T-helper 22 cell (primary cell): ENCODE measurements at places on chromosomes 1 and 21.
A peak's percentile ranks its signal among the peaks of the same experiment; 100 is the strongest.

- DNase-seq = no peak
These were observed 263.0 kb upstream of the ZRANB2 start for GRCh38 chr1:71343686-71344416.

DNA sequence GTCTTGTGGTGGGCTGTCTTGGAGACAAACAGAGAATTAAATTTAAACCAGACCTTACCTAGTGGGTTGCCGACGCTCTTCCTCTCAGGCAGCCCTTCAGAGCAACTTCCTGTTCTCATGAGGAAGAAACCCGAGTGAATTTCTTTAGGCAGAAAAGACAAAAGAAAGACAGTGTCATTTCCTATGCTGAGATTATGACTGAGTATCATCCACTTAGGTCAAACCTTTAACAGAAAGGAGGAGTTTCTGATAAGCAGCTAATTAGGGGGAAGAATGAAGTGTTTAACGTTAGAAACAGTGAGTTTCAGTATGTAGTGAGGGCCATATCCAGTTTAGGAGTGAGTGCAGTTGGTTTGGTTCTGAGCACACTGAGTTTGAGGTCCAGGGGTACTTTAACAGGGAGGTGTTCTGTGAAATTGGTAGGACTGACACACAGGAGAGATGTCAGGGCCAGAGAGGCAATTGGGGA, 38.7 kb downstream of the FASLG start:
- DNase-seq = peak; percentile 19

GRCh38 chr21:21624674-21625073, 626.5 kb downstream of the NCAM2 start:
- no peak for DNase-seq

DNA sequence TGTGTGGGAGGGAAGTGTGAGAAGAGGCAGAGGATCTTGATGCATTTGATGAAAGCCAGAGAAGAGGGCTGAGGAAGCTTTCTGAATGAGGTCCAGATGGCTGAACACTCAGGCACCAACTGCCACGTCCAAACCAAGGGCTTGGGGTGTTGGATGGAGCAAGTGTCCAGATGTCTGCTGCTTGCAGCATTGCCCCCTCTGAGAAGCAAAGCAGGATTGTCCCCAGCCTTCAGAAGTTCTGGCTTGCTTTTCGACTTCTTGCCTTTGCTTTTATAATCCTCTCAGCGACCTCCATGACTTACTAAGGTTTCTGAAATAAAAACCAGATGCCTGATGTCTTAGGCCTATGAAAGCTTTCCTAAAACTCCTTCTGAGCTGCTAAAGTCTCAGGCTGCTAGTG, 182.5 kb downstream of the HUNK start:
- DNase-seq = no peak

DNA sequence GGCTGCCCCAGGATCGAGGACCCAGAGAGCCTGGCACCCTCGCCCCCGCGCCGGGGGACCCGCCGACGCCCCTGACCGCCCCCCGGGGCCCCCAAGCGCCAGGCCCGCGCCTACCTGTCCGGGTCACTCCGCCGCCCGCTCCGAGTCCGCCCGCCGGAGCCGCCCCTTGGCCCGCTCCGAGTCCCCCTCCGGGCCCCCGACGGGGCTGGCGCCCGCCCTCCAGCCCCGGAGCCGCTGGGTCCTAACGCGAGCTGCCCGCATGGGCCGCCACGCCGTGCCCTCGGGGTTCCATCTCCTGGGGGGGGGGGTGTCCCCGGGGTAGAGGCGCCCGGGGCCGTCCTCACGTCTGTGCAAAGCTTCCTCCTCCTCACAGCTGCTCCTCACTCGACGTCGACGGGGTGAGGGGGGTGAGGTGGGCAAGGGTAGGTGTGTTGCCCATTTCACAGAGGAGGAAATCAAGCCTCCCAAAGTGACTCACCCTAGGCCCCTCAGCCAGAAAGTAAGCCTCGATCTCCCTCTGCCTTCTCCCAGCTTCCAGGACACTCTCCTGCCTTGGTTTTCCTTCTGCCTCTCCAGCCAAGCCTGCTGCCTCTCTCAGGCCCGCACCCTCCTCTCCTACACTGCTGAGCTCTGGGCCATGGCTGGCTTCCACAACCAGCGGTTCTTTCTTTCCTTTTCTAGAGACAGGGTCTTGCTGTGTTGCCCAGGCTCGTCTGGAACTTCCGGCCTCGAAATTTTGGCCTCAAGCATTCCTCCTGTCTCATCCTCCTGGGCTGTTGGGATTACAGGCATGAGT, at the start of gene MFAP2:
MFAP2 (minus strand) TSS at position 148 of the 796 bp plus-strand sequence. CDS start 2,347 bp downstream, outside the sequence.
- DNase-seq = no peak

- DNase-seq = no peak
These were observed 35.9 kb downstream of the LRRC71 start for GRCh38 chr1:156956333-156956732.

- DNase-seq = no peak
These were observed 64.8 kb downstream of the ERG start for GRCh38 chr21:38433471-38433870.
